Psoas muscle (tissue), 8 donors: ENCODE measurements at places on chromosomes 5 and 9. TPM values are rescaled to one million over a fixed set of nuclear protein-coding genes. Genes with fewer than 3 reads are reported as not detected.

GRCh38 chr9:134652291-134653225 is 11.0 kb downstream of the COL5A1 start:
- peak; percentile 9 for DNase-seq

DNA sequence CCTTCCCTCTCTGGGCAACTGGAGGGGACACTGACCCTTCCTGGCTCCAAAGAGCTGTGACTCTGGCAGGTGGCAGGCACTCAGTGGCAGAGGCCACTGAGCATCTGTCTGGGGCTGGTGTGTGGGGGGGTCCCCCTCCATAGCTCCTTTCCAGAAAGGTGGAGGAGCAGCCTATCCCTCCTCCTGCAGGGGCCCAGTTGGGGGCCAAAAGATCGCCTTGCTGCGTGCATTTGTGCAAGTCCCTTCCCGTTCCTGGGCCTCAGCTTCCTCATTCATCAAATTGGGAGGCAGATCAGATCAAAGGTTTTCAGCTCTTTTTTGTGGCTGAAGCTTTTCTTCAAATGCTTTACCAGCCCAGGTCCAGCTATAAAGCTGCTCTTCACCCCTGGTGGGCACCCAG is 77.7 kb downstream of the NTNG2 start:
- DNase-seq, result no peak

DNA sequence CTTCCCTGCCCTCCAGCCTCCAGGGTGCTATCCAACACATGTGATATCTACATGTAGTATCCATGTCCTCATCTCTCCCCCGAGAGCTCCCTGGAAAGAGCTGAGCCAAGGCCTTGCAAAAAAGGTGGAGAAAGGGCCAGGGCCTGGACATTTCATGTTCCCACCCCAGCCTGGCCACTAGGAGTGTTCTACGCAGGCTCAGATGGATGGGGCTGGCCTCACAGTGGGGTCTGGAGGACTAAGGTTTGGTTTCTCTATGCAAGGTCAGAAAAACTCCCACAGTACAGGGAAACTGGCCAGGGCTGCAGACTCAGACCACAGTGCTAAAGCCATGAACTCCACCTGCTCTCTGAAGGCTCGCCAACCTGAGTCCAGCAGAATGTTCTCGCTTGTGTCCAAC is 1.5 kb upstream of the CSF2 start:
- DNase-seq, result no peak

- no peak for DNase-seq
These were observed 22.8 kb upstream of the GRPEL2 start for GRCh38 chr5:149322518-149322917.

- no peak for DNase-seq
These were observed 21.4 kb upstream of the ISOC1 start for GRCh38 chr5:129073111-129073510.

The FAM153A gene
- total RNA-seq, result 0.82 TPM

The SLC6A19 gene
- total RNA-seq, result not detected
